ENCODE measurements at places on chromosomes 5 and 9.

- DNase-seq, result no peak
Measured at GRCh38 chr5:42806701-42807262, 4.9 kb downstream of the SELENOP start.

DNA sequence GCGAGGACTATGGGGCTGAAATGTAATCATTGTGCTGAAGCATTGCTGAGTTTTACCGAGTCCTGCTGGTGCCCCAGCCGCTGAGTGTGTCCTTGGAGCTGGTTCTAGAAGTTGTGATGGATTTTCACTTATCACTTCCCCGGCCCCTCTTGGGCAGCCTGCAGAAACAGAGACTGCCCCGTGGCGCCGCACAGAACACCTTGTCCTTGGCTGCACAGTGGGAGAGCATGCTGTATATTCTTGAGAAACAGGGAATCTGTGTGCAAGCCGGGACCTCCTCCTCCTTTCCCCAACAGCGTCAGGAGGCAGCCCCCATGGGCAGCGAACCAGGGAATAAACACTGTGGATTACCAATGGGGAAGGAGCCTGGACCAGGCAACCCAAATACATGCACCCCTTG, 90.6 kb upstream of the RUFY1 start:
- no peak for DNase-seq

DNA sequence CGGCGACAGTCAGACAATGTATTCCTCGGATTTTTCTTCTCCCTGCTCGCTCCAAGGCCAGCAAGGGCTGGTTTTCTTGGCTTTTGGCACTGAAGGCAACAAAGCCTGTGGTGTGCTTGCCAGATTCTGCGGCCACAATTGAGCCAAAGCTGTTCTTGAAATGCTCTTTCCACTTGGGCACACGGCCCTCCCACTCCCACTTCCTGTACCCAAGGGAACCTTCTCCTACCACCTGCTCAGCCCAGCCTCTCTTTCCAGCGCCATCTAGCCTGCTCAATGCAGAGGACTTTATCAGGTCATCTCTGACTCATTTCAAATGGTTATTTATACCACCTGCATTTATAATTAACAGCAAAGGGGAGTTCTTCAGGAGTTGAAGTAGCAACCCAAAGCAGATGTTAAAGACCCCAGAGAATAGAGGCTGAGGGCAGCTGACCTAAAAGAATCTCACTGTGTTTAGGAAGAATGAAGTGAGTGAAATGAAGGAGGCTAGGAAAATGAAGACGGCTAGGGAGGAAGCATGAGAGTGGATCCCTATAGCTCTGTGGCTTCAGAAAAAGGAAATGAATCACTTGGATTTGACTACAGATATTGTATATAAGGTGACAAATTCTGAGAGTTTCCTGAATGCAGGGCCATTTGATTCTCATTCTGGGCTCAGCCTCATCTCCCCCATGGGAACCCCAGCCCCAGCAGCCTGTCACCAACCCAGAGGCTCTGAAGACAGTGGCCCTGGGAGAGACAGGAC, 439.0 kb downstream of the ENC1 start:
- DNase-seq, result no peak

- DNase-seq, result no peak
Measured at GRCh38 chr9:75591972-75592371, 298.5 kb upstream of the PCSK5 start.

DNA sequence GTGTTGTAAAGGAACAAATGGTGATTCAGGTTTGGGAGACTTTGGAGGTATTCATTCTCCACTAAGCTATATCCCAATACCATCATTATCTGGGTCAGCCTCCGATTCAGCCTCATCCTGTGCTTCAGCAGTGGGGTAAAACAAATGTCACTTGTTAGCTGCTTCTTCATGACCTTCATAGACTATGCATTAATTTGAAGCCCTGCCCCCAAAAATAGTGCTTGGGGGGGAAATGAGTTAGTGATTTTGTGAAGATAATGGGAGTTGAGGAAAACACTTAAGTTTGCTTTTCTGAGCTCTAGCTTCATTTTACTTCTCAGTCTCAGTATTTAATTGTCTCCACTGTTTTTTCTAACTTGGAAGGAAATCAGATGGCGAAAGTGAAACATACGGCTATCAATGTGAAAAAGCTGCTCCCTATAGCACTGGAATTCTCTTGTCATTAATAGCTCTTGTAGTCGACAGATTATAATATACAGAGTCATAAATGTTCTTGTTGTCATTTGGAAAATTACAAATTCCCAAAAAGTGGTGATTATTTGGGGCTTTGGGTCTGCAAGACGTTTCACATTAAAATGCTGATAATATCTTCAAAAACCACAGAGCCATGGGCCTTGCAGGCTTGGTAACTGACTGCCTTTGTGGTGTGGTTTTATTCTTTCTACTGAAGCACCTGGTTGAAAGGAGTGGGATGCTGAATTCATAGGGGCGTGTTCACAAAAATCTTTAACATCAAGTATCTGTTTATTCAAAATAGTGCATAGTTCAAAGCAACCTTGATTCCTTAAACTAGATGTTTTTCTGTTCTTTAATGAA, 40.0 kb downstream of the PIK3R1 start:
- no peak for DNase-seq

DNA sequence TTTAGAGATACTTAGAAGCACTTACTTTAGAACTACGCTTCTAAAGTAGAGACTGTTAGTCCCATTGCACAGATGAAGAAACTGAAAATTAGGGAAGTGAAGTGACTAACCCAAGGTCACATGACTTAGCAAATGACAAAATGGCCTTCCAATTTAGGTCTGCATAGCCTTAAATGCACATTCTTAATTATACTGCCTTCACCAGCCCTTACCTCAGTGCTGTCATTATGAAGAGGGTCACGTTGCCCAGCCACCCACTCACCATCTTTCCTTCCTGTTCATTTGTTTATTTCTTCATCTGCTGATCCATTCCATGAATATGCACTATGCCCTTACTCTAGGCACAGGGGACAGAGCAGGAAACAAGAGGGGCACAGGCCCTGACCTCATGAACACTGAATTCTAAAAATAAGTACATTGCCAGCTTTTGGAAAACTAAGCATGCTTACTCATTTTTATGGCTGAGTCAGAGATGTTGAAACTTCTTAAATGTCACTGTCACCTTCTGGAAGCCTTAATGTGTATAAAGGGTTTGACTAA, 8.6 kb downstream of the HAVCR2 start:
- DNase-seq, result no peak

- DNase-seq, result no peak
Measured at GRCh38 chr5:154698763-154699162, 56.4 kb upstream of the LARP1 start.

GRCh38 chr5:100043475-100043874, 491.7 kb upstream of the FAM174A start:
- DNase-seq, result no peak

DNA sequence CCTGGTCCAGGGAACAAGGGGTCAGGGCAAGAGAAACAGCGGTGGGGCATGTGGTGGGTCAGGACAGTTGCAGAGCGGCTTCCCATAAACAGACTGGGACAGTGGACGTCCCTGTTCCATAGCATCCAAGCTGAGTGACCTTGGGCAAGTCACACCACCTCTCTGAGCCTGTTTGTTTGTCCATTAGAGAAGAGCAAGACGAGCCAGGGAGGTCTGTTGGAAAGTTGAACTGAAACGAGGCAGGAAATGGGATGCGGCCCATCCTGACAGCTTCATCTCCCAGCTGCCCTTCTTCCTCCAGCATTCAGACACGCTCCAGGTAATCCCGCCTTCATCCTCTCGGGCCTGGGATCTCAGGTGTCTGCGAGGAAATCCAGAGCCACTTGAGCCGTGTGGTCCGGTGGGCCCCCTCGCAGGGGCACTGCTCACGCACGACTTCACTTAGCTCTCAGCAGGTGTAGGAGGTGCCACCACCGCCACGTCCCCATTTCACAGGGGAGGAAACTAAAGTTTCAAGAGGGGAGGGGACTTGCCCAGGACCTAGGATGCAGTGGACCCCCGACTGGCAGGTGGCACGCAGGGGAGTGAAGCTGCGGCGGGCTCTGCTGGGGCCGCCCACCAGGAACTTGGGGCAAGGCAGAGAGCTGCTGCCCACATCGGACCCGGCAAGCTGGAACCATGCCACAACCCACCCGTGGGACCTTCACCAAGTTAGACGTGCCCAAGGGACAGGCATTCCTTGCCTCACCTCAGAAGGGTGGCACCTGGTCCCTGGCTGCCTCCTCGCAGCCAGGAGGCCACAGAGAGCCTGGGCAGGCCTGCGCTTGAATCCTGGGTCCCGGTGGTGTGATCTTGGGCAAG, 13.0 kb downstream of the PTGES2 start:
- no peak for DNase-seq

- DNase-seq, result no peak
Measured at GRCh38 chr5:180852495-180852894, 8.6 kb downstream of the ZFP62 start.

Data from NCI-H526 treated with DMSO at 0.1 percent for 48 hours (cell line).